Activated CD4-positive, alpha-beta T cell treated with anti-CD3 and anti-CD28 coated beads for 48 hours (primary cell): ENCODE measurements at places on chromosomes 12 and 14.

GRCh38 chr14:32932302-32932913, 6.3 kb upstream of the NPAS3 start:
- DNase-seq = no peak

DNA sequence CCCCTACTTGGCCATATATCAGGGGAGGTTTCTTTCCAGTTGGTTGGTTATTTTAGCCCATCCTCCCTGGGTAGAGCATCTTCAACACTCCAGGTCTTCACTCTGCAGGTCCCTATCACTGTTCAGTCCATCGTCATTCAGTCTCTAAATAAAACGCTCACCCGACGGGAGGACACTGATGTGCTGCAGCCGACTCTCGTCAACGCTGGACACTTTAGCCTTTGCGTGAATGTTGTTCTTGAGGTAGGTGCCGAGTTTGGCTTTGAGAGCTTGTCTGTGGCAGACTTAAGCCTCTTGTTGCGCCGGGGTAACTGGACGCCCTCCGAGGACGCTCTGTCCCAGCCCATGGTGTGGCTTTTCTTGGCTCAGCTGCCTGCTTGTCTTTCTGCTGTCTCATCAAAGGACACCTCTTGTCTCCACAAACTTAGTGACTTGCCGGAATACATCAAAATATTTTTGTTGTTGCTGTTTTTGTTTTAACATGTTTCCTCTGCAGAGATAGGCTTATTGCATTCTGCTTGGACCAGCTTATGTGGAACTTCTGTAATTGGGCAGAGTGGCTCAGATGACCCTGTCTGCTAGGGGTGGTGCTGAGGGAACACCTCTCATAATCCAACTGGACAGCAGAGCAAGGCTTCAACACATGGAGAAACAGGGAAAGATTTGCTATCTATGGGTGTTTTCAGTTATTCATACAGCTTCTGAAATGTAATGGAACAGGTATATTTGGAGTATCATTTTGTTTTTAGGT, 26.5 kb downstream of the TCTN1 start:
- DNase-seq = no peak

DNA sequence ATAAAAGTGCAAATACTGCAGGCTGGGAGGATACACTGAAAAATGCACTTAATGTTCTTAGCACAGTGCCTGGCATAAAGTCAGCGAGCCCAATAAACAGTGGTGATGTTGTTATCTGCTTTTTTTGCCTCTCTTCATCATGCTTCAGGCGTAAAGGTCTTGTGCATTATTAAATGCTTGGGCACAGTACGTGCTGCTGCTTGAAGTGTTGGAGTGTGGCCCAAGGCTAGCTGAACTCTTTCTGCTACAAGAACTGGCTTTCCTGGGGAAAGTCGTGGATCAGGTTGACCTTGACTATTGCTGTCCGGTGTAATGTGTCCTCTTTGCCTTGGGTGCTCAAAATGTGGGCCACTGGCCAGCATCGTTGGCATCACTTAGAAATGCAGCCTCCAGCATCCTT, 43.0 kb downstream of the SMOC1 start:
- DNase-seq = no peak

DNA sequence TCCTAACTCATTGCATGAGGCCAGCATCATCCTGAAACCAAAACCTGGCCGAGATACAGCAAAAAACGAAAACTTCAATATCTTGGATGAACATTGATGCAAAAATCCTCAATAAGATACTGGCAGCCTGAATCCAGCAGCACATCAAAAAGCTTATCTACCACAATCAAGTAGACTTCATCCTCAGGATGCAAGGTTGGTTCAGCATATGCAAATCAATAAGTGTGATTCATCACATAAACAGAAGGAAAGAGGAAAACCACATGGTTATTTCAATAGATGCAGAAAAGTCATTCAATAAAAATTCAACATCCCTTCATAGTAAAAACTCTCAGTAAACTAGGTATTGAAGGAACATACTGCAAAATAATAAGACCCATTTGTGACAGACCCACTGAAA, 56.5 kb upstream of the PPFIA2 start:
- no peak for DNase-seq

- peak; percentile 5 for DNase-seq
These were observed 38.8 kb downstream of the TMEM63C start for GRCh38 chr14:77220246-77221017.

- DNase-seq = no peak
These were observed 57.8 kb downstream of the CCDC92 start for GRCh38 chr12:123914726-123915333.

GRCh38 chr12:80625901-80626300, 81.5 kb upstream of the MYF6 start:
- DNase-seq = no peak

DNA sequence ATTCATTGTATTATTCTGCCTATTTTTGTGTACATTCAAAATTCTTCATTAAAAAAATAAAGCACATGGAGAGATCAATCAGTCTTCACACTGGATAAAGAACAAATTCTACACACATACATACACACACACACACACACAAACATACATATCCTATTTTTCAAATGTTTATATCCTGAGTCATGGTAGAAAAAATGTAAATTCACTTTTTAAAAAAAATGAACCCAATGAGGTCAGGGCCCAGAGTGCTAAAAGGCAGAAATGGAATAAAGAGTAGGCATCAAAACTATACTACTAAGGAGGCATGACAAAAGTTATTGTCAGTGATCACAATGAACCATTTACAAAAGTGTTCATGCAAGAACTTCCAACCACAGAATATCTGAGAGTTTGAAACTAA, 17.3 kb downstream of the GALC start:
- DNase-seq = no peak

DNA sequence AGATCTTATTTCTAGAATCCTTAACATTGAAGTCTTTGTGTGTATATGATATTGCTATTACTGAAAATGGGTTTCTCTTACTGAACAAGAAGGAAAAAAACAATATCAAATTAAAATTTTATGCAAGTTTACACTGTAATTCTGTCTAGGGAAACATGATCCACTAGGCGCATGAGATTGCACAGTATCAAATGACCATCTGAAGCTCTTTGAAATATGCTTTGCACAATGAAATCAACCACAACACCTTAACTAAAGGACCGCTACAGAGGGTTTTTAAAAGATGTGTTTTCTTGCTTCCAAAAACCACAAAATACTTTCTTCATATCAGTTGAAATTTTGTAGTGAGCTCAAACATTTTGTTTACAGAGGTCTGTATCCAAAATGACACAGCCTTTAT, 15.1 kb upstream of the KERA start:
- DNase-seq = no peak

- DNase-seq = no peak
These were observed 11.8 kb downstream of the TRAPPC6B start for GRCh38 chr14:39158222-39158858.

GRCh38 chr12:117792471-117792870, 176.3 kb downstream of the KSR2 start:
- DNase-seq = no peak

GRCh38 chr12:107829271-107829670, 54.8 kb downstream of the ASCL4 start:
- DNase-seq = no peak

DNA sequence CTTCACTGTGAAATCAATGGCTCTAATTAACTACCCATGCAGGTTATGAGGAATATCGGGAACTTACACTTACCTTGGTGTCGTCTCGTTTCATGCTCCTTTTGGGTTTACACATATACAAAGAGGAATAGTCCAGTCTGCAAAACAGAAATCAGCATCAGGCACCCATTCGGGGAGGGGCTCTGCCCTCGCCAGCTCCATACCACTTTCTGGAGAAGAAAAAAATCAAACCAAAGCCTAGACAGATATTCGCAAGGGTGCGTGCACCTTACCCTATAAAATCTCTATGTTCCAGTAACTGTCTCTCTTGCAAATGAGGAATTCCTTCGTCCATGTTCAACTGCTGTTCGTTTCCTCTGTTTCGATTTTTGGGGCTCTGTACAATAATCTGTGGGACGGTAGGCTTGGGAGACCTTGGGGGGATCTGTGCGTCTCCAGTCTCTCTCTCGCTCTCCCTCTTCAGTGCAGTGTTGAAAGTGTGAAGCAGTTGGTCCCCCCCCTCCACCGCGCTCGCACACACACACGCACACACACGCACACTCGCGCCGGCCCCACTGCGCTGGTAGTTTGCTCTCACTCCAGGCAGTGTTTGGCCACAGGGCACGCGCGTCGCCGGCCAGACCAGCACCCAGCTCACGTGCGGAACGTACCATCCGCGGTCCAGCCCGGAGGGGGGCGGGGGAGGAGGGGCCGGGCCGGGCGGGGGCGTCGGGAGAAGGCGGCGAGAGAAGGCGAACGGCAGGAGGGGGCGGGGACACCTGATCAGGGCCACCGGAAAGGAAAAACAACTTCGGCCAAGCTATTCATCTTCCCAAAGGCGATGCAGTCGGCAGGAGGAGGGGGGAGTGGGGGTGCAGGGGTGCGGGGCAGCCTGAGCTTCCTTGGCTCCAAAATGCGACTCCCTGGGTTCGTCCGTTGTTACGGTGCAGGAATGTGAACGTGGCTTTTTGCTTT, at the start of gene BHLHE41:
BHLHE41 (minus strand) TSS at position 592 of the 954 bp plus-strand sequence; CDS start at position 334, 258 bp downstream.
- DNase-seq = peak; percentile 9

DNA sequence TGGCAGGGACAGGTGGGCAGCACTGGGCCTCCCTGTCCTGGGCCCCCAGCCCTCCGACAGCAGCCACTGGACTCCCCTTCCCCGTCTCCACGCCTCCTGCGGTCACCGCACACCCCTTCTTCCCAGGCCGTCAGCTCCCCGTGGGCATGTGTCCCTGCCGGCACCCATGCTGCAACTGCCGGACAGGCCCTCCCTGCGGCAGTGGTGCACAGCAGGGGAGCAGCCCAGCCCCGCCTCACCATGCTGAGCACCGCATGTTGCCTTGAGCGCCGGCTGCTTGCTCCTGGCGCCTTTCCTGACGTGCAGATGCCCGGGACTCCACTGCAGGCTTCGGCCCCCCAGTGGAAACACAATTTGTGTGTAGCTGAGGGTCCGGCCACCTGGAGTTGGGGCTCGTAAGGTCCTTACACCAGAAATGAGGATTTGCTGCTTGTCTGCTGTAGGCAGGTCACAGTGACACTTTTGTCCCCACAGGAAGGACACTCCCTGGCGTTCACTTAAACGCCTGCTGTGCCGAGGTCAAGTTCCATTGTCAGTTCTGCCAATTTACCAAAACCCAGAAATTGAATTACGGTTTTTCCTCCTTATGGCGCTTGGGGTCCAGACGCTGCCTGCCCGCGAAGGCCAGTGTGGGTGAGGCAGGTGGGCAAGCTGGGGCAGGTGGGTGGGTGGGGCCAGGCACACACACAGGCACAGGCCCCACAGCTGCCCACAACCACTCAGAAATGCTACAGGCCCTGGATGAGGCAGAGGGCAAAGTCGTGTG, 28.2 kb upstream of the MMP17 start:
- no peak for DNase-seq

DNA sequence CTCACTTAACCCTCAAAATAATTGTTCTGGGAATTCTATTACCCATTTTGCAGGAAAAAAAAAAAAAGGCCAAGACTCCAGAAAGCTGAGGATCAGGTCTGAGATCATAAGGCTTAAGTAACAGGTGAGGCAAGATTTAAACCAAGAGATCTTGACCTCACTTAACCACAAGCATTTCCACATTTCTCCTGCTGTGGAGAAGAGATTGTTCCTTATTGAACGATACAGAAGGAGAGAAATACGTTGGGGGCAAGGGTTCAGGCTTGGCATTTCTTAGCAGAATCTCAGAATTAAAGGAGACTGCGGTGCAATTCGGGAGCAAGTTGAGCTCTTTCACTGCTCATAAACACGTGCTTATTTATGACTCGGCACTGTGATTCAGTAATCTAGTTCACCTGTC, 885.3 kb upstream of the TMEM132C start:
- no peak for DNase-seq

DNA sequence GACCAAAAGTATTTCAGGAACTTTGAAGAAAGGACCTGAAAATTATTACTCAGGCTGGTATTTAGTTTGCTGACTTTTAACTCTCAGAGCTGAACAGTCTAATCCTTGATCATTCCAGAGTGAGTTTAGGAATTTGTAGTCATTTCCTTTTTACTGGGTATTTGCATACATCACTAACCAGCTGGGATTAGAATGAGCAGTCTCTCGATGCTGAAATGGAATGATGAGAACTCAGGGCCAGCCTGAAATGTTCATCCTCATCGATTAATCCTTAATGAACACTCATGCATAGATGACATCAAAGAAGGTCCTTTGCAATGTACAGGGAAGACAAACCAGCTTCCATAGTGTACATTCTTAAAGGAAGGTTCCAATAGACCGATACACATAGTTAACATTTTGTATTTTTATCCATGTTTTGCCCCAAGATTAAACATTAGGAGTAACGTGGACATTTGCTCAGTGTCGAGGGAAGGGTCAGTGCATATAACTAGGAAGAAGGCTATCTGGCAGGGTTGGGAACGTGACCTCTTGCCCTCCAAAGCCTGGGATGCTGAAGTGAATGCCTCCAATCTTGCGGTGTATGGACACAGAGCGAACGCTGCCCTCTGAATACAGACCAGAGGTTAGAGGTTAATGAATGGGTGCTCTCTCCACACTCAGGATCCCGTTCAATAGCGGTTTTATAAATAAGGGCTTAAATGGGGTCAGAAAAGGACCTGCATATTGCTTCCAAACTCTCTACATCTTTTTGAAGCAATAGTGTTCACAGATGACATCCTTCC, 14.5 kb downstream of the FBXL14 start:
- no peak for DNase-seq

- no peak for DNase-seq
These were observed 153.1 kb upstream of the FRMD6 start for GRCh38 chr14:51498411-51499227.

DNA sequence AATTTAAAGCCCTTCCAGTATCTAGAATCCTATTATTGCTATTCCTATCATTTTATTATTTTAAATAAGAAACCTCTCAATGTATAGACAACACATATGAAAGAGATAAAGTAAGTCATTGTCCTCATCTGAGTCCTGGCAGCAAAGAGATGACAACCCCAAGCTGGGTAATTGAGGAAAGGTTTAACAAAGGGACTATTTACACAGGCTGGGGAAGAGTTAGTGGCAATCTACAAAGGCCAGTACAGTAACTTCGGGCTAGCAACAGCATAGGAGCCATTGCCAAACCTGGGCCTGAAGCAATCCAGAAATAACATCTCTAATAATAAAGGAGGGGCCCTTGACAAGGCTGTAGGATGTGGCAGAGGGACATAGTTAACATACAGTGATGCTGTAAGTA, 11.2 kb downstream of the PDE6H start:
- DNase-seq = no peak

- peak; percentile 25 for DNase-seq
These were observed 509.6 kb downstream of the VRK1 start for GRCh38 chr14:97306760-97307246.

- DNase-seq = no peak
These were observed at the start of gene DHH for GRCh38 chr12:49094160-49094974. Gene DHH (minus strand): TSS chr12:49094801. CDS start chr12:49094512, 289 bp downstream.
